ENCODE measurements at places on chromosomes 6 and 20.

- DNase-seq, result no peak
Measured at GRCh38 chr6:53864781-53865180, 70.0 kb downstream of the LRRC1 start.

DNA sequence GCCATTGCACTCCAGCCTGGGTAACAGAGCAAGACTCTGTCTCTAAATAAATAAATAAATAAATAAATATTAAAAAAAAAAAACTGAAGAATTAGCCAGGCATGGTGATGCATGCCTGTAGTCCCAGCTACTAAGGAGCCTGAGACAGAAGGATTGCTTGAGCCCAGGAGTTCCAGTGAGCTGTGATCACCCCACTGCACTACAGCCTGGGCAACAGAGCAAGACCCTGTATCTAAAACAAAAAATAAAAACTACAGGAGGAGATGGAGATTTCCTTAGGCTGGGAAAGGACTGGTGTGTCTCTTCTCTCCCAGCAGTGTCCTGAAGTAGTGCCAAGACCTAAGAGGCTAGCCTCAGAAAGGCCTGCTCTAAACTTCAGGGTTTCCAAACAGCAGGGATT lies 8.1 kb upstream of the GTF3C6 start:
- no peak for DNase-seq

DNA sequence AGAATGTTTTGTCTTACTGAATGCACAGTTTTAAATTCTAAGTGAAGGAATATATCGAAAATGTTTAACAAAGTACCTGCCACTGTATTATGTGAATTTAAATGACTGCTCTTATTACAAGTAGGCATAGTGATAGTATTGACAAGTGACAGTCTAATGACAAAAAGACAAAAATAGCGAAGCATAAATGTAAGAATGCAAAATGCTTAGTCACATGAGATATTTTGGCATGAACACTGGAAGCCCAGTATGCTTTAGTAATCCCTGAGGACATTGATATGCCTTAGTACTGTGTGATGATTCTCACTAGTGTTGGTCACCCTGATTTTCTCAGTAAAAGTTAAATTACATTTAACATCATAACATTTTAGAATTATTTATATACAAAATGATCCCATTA lies 153.5 kb downstream of the EYA4 start:
- DNase-seq, result no peak

DNA sequence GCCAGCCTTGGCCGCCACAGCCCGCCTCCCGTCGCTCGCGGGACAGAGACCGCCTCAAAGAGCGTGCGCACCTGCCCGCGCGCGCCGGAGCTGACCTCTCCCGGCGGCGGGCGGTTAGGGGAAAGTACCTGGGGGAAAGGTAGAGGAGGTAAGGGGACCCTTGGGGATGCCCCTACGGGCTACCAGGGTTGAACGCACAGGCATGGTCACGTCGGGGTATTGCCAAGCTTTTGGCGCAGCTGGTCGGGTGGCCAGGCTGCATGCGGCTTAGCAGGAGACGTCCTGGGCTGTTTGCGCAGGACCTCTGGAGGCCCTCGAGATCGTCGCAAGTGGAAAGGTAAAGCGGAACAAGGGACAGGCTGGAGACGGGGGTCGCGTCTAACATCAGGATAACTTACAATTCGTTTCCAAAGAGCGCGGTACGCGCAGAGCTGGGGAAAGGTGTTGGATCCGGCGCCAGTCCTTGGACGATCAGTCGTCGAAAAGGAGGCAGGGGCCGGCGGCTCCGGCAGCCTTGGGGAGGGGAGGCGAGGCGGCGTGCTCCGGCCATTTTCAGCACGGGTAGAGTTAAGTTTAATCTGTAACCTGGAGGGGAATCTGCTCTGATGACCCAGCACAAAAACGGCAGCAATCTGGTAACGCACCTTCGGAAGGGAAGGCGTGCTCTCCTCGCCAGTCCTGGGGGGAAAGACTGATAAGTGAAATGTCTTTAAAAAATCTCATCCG lies 9.0 kb downstream of the GNAS-AS1 start:
- no peak for DNase-seq

DNA sequence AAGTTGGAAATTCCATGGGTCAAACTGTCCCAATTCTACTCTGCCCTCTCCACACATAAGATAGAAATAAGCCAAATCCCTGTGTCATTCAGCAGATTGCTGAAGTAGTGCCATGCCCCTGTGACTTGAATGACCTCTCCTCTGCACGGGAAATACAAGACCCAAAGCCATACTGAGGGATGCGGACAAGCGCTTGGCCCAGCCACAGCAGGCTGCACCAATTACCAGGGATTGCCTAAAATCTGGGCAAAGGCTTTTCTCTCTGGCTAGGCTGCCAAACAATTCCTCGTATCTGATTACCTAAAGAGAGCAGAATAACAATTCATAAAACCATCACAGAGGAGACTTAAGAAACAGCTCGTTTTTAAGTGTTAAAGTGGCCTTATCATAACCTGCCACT lies 421.8 kb upstream of the JARID2 start:
- no peak for DNase-seq

DNA sequence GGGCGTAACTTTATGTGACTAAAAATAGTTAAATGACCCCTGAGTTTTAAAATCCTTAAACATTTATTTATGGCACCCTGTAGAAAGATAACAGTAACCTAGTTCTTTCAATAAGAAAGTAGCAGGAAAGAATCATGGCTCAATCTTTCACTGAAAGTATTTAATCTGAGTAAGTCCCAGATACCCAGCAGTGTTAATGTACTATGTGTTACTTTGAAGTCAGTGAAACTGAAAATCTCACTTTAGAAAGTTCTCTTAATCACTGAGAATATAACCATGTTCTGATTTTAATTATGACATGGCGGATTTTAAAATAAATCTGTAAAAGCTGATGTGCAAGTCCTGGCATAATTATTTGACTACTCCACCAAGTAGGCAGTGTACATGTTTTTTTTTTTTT lies 8.1 kb upstream of the HEY2 start:
- no peak for DNase-seq

GRCh38 chr6:159916237-159916636 lies 25.4 kb downstream of the MAS1 start:
- no peak for DNase-seq

DNA sequence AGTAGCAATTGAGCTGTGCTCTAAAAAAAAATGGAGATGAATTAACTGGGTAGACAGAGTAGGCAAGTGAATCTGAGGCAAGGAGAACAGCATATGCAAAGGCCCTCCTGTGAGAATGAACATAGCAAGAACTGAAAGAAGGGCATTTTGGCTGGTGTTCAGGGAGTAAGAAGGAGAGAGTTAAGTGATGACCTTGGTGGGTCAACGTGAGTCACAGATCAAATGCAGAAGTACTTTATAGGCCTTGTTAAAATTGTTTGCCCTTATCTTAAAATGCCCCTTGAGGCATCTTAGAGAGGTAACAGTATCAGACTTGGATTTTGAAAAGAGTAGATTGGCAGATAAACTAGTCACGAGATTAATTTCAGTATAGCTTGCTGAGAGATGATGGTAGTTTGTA lies 24.5 kb downstream of the NDUFAF5 start:
- no peak for DNase-seq

GRCh38 chr20:33915726-33916331 lies 77.9 kb upstream of the RALY start:
- DNase-seq, result no peak

GRCh38 chr6:25324066-25324762 lies 45.0 kb downstream of the CARMIL1 start:
- DNase-seq, result no peak

DNA sequence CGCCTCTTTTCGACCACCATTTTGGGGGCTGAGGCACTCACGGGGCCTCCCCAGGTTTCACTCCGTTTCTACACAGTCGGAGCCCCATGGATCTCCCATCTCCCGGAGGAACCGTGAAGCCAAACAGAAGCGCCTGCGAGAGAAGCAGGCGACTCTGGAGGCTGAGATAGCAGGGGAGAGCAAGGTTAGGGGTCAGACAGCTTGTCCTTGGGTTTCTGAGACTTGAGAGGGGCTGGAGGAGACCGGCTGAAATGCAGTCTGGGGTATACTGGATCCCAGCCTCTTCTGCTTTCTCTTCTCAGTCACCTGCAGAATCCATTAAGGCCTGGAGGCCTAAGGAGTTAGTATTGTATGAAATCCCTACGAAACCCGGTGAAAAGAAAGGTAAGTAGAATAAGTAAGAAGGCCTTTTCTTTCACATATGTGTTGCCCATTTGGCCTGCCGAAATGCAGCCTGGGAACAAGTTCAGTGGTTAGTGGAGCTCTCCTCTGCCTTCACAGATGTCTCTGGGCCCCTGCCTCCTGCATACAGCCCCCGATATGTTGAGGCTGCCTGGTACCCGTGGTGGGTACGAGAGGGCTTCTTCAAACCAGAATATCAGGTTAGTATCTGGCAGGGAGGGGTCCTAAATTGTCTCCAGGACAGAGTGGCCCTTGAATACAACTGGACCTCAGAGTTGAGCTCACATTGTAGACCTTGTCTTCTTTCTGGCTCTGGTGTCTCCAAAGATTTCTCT lies 984 bp downstream of the VARS2 start:
- DNase-seq, result peak; percentile 41

GRCh38 chr6:138882369-138883017 lies 86.6 kb downstream of the ECT2L start:
- DNase-seq, result no peak

DNA sequence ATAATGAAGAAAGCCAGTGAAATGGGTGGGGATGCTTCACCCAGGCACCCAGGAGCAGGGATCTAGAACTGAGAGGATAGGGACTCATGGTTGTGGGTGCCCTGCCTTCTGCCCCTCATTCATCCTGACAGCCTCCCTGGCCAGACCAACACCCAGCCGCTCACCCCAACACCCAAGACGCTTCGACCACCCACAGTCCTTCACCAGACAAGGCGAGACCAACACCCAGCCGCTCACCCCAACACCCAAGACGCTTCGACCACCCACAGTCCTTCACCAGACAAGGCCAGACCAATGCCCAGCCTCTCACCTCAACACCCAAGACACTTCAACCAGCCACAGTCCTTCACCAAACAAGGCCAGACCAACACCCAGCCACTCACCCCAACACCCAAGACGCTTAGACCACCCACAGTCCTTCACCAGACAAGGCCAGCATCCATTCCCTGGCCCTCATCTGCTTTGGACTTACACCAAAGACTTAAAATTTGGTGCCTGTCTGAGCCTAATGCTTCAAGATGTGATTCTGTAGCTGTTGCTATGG lies 131.5 kb downstream of the ANKRD60 start:
- no peak for DNase-seq

Measured in midbrain (tissue), 1 donor.